Heart left ventricle (tissue), 16 donors: ENCODE measurements at places on chromosomes 4 and X.

GRCh38 chrX:100649550-100650356, 5.8 kb downstream of the SRPX2 start:
- peak; percentile 47 for DNase-seq

DNA sequence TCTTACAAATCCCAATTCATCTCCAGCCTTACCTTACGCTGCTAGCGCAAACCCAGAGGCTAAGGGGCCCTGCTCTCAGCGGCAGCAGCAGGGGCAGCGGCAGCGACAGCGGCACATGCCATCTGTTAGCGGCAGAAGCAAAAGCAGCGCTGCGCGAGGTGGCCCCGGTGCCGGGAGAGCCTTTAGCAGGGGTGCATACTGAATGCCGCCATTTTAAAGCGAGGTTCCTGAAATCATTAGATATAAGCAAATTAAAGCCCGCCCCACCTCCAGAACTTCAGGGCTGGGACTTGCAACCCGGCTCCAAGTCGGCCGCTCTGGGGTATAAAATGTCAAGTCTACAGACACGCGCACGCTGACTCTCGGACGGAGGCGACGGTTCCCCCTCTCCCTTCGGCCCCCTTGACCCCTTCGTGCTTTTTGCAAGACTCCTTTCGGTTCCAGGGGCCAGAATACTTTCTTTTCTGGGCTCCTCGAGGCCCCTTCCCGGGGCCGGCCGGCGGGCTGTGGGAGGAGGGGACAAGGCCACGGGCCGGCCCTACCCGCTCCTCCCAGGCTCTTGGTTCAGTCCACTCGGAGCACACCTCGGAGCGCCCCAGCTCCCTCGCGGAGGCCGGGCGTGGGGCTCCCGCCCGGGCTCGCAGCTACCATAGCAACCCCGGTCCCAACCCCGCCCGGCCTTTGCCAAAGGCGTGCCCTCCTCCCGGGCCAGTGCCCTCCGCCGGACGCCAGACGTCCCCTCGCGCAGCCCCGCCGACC, at the start of gene MBNL3:
Gene MBNL3 (minus strand): TSS at position 220 of the 759 bp plus-strand sequence. CDS start 49,427 bp downstream, outside the sequence.
- peak; percentile 69 for DNase-seq

- DNase-seq, result no peak
These were observed 40.9 kb upstream of the NKRF start for GRCh38 chrX:119647089-119647488.

GRCh38 chrX:49838374-49838773, 9.3 kb downstream of the PAGE4 start:
- DNase-seq, result no peak

DNA sequence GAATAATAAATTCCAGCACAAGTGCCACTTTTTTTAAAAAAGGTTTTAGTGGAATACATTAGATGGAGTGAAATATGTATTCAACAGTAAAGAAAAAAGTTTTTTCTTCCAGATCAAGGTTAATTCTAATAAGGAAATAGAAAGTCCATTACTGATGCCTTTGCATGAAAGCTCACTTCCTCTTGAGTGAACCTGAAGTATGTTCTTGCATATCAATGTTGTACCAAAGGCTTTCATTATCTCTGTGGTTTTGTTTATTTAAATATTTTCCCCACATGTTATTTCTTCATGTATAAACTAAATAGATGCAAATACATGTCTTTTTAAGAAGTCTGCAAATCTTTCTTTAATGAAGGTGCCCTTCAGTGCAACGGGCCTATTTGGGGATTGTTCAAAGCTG, 307.9 kb downstream of the C4orf33 start:
- DNase-seq, result no peak

- no peak for DNase-seq
These were observed 694 bp downstream of the OCRL start for GRCh38 chrX:129540722-129541184.

DNA sequence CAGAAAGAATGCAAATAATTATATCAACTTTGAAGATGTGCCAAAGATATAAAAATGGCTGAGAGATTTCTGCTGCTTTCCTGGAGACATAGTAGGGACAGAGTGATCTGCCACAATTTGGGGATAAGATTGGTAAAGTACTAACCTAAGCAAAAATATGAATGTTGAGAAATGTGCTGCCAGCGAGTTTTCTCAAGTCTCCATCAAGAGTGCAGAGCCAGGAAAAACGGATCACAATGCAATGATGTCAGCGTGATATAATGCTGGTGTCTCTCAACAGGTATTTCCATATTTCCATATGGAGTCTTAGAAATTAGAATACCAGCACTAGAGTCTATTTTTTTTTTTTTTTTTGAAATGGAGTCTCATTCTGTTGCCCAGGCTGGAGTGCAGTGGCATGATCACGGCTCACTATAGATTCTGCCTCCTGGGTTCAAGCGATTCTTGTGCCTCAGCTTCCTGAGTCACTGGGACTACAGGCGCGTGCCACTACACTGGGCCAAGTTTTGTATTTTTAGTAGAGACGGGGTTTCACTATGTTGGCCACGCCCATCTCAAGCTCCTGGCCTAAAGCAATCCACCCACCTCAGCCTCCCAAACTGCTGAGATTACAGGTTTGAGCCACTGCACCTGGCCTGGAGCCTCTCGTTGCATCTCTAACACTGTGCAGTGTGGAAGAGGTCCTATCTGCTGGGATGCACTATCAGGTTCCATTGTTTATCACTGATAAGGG, 893.5 kb downstream of the TRIML1 start:
- no peak for DNase-seq

DNA sequence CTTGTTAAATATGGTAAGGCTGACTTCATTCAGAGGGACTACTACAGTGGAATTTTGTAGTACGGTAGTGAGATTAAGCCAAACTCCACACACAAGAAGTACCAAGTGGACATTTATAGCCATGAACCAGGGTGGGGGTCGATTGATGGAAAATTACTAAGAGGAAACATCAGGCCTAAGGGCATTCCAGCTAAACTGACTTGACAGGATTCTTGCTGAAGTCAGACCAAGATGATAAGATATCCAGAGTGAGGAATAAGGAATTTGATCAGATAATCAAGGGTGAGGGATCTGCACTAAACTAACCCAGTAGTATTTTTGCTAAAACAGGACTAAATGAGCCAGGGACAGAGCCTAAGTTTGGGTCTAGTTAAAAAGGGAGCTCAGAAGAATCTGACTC, 597.5 kb downstream of the RPA4 start:
- DNase-seq, result no peak

DNA sequence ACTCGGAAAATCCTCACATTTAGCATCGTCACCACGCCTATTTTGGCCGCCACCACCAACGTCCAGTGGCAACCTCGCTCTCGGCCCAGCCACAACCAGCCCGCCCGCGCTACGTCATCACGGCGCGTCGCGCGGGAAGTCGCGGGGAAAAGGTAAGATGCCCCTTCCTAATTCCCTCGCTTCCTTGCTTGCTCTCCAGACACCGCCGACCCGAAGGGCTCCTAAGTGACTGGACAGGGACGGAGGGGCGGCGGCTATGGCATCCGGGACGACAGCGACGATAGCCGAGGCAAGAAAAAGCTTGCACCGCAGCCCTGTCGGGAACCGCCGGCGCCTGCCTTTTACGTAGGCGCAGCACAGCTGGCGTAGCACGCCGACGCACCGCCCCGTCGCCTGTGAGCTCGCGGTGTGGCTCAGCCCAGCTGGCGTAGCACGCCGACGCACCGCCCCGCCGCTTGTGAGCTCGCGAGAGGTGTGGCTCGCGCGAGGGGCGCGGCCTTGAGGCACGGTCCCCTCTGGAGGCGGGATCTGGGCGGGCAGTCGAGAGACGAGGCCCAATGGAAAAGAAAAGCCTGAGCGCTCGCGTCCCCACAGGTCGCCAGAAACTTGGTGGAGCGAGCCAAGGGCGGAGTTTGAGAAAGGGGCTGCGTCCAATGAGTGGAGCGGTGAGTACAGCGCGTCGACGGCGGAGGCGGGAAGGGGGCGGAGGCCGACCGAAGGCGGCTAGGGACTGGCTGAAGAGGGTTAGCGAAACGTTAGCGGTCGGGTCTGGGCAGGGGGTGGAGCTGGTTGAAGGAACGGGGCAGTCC, at the start of gene HDAC6:
Gene HDAC6 (plus strand): TSS at position 788 of the 809 bp plus-strand sequence. CDS start 626 bp downstream, outside the sequence.
- DNase-seq, result peak; percentile 98

GRCh38 chr4:15778289-15779241, at the start of gene CD38:
TSS of gene CD38 (plus strand) at chr4:15778328. CDS start at chr4:15778415, 87 bp downstream.
- DNase-seq, result peak; percentile 25

DNA sequence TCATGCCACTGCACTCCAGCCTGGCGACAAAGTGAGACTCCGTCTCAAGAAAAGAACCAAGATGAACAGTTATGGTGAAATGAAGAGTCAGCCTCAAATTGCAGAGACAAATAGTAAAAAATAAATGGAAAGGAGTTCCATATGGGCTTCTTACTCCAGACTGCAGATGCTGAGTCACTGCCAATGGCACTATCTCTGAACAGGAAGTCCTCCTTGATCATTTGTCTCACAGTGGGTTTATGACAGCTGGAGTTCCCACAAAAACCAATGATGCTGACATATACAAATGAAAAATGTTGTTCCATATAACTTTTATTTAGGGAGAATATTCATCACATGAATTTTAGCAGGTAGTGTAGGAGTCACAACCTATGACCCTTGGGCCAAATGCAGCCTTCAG, 631.6 kb downstream of the PCDH18 start:
- no peak for DNase-seq

DNA sequence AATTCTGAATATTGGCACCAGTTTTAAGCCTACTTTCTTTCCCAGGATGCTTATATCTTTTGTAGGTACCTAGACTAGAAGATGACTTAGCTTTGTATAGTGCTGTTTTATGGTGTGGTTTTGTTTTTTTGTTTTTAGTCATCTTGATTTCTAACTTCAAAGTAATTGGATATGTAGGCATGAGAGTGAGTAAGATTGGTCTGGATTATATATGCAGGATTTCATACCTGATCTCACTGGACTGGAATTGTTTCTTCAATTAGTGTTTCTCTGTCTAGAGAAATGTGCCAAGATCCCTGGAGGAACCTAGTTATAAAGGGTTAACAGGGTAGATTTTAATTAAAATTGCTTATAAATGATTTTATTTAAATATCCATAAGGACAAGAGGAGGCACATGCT, 23.1 kb downstream of the NAP1L5 start:
- DNase-seq, result no peak

DNA sequence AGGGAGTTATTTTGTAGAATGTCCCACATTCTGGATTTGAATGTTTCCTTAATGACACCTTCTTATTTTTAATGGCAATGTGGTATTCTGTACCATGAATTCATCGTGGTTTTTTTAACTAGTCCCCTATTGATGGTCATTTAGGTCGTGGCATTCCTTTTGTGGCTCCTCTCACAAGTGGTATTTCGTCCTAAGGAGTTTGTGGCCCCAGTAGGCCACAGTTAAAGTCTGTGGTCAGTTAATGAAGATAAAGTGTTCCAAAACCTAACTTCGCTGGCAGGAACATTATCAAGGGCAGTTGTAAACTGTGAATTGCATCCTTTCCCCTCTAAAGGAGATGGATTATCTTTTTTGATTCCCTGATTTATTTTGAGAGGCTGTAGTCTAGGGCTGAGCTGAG, 133.2 kb downstream of the TMEM164 start:
- DNase-seq, result no peak

DNA sequence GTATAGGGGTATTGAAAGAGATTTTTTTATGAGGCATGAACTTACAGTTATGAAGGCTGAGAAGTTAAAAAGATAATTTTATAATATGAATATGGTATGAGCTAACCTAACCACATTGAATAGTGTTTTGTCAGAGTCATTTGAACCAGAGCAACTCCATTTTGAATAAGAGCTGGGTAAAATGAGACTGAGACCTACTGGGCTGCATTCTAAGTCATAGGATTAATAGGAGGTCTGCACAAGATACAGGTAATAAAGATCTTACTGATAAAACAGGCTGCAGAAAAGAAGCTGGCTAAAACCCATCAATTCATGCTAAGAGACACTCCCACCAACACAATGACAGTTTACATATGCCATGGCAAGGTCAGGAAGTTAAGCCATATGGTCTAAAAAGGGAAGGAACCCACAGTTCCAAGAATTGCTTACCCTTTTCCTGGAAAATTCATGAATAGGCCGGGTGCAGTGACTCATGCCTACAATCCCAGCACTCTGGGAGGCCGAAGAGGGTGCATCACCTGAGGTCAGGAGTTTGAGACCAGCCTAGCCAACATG, 209.2 kb downstream of the TECRL start:
- no peak for DNase-seq

DNA sequence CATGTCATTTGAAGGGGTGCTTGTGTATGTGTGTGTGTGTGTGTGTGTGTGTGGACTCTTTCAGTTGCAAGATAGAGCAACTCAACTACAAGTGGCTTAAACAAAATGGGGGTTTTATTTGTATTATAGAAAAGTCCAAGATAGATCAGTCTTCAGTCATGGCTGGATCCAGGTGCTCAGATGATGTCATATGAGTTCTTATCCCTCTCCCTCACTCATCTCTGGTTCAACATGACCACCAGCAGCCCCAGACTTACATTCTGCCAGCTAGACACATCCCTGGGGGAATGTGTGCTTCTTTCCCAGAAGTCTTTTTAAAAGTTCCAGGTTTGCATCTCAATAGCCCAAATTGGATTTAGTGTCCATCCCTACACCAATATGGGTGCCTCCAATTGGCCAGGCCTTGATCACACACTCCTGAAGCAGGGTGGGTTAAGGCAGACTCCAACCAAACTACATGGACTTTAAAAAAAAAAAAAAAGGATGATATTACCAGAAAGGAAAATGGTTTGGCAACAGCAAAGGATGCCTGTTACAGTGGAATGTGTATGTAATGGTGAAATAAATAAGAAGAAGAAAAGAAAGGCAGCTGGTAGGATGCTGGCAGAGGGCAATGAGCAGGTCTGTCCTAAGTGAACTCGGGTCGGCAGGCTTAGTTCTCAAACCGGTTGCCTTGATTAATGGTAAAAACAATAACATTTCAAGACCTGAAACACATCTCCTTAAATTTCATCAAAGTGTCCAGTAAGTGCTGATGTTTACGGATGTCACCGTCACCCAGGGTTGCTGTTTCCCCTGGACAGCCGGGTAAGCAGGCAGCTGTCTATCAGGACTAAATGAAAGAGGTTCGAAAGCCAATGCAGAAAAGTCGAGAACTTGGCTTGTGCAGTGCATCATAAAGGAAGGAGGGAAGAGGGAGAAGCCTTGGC, 107.7 kb downstream of the SMIM20 start:
- no peak for DNase-seq

DNA sequence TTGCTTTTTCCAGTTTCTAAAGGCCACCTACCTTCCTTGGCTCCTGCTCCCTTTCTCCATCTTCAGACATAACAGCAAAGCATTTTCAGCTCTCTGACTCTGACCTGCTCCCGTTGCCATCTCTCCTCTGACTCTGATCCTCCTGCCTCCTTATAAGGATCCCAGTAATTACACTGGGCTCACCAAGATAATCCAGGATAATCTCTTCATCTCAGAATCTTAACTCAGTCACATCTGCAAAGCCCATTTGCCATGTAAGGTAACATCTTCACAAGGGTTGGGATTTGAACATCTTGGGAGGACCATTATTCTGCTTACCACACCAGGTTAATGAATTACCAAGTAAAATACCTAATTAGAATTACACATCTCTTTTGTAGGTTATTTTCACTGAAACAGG, 41.3 kb upstream of the MAGED1 start:
- no peak for DNase-seq

DNA sequence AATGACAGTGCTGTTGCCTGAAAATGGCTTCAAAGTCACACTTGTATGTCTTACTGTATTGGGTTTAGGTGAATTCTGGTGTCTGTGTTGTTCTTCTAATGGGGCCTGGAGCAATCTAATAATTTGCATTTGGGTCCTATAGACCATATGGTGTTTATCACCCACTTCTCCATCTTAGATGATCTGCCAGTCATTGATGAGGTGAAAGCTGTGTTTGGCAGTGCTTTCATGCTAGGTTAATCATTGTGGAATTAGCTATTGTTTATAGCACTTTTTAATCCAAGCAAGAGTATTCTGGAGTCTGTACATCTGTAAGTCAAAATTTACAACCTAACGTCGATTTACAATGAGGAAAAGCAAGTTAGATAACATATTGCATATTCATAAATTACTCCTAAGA, 572.2 kb upstream of the MAGEB2 start:
- DNase-seq, result no peak
